ENCODE measurements at places on chromosomes 3 and 15.

- DNase-seq, result no peak
Observed at GRCh38 chr15:70597056-70597603, 166.2 kb downstream of the UACA start.

DNA sequence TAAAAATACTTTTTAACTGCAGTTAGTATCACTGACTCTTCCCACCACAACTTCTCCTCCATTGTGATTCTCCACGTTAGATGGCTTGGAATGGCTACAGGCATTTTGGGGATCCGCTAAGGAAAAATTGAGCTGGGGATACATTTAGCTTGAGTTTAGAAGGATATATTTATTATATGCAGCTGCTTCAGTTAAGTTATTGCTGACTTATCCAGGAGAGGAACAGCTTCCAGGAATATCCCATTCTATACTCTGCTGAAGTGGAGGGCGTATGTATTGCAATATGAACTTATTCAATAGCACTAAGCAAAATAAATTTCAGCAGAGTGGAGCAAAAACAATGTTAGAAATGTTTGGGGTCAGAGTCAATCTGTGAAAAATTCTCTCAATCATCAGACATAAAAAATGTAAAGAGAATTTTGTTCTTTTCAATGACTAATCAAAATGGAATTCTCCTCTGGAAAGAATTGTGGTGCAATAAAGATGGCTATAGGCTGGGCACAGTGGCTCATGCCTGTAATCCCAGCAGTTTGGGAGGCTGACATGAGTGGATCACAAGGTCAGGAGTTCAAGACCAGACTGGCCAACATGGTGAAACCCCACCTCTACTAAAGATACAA is 84.7 kb downstream of the NCEH1 start:
- no peak for DNase-seq

- DNase-seq, result no peak
Observed at GRCh38 chr3:31213869-31214486, 318.7 kb upstream of the STT3B start.

DNA sequence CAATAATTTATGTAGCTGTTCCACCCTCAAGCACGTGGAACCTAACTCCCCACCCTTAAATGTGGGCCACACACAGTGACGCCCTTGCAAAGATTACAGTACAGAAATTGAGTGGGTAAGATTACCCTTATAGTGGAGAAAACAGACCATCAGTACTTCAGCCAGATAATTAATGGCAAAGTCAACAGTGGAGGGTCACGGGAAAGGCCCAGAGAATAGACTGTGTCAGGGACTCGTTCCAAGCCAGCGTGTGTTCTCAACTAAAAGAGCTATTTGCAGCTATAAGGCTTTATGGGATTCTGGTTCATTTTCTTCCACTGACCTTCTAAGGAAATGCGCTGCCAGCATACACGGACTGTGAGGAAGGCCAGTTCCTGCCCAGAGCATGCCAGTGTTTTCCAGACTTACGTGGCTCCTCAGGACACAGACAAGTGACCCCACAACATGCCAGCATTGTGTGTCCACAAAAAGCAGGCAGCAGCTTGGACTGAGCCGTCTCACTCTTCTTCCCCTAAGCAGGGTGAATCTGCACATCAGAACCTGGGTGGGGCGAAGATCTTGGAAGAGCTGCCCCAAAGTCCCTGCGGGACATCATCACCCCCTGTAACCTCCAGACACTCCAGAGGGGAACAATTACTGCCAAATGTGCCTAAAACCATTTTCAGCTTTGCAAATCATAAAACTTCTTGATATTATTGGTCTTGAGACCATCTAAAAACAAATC is 428.5 kb downstream of the OCA2 start:
- peak; percentile 50 for DNase-seq

DNA sequence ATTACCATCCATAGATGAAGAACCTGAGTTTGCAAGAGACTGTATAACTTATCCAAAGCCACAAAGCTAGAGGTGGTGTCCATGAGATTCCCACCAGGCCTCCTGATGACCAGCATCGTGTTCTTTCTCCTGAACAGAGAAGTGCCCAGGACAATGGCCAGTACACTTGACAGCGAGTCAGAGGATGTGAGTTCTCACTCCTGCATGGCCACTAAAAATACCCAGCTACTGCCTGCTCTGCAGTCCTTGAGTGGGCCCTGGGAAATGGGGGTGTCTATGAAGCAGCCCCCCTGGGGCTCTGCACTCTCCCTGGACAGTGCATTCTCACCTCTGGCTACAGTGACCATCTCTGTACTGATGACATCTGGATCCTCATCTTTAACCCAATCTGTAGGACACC is 201.2 kb downstream of the RPLP1 start:
- no peak for DNase-seq

DNA sequence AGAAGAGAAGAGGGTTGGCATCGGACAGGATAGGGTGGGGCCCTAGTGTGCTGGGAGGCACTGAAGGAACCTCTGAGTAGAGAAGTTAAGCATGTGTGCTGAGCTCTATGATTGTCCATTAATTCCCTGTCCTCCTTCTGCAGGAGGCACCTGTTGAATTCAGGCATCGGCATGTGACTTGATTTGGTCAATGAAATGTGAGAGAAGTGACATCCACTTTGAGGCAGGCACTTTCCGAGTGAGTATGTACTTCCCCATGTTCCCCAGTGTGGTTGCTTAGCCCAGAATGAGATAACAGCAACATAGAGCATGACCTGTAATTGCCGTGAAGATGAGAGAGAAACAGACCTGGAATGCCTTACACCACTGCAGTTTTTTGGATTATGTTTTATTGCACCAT is 224.8 kb downstream of the RPLP1 start:
- DNase-seq, result no peak

DNA sequence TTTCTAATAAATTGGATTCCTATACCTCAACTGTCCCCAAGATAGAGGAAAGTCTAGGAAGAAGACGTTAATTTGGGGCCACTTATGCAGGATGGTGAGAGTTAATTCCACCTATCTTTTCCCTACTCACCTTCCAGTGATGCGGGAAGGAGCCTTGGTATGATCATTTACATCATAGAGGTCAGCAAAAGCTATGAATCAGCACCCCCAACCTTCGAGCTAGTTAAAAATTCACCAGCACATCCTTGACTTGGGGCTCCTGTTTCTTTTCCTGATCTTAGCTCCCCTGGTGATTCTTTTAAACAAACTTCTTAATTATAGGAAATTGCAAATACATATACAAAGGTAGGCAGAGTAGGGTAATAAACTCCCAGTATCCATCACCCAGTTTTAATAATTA is 366.6 kb downstream of the SOX2 start:
- no peak for DNase-seq

DNA sequence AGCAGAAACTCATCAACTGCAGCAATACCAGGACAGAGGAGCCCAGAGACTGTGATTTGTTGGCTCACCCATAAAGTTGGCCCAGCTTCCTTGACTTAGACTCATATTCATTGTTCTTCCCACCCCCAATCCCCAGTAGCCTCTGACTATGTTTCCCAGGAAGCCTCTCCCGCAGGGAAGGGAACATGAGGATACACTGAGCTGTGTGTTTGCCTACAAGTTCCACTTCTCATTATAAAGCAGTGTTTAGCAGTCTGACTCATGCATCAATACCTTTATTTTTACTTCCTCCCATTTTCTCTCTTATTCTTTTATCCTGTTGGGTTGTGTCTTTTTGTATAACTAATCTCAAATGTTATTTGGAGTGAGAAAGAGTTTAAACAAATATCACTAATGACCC is 111.6 kb upstream of the PHLDB2 start:
- no peak for DNase-seq

GRCh38 chr15:43383070-43383469 is 12.2 kb downstream of the TUBGCP4 start:
- no peak for DNase-seq

DNA sequence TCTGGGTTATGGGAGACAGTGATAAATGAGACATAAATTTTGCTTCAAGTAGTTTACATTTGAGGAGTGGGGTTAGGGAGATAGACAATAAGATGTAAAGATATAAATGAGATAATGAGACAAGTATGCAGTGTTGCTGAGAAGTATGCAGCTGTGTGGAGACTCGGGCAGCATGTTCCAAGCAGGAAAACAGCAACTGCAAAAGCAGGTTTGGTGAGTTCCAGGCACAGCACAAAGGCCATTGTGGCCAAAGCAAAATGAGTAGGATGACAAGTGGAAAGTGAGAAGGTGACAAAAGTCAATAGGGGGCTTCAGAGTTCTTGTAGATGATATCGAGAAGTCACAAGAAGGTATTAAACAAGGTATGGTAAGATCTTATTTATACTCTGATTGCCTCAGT is 259.1 kb upstream of the PEX5L start:
- no peak for DNase-seq

GRCh38 chr3:129419476-129419875 is 9.0 kb downstream of the EFCAB12 start:
- no peak for DNase-seq

DNA sequence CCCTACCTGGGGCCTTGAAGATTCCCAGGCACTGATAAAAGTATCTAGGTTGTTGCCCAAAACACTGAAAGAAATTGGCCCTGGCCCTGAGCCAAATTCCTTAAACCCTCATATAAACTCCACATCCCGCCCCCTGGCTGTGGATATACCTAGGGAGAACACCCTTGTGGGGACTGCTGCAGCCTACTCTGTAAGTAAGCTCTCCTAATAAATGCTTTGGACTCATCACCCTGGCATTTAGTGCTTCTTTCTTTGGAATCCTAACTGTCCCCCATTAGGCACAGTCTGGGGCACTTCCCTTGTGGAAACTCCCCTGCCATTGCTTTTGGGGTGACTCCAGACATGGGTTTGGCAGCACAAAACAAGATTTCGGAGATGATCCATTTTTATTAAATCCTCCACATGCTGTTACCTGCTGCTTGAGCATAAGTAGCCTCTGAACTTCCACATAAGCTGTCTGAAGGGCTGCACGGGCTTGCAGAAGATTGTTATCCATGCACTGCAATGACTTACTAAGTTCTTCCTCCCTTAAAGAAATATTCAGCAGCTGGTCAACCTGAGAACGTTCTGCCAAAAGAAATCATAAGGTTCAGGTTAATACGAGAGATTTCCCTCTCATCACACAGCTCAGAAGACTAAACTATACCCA is 46.4 kb downstream of the ZNF106 start:
- no peak for DNase-seq

DNA sequence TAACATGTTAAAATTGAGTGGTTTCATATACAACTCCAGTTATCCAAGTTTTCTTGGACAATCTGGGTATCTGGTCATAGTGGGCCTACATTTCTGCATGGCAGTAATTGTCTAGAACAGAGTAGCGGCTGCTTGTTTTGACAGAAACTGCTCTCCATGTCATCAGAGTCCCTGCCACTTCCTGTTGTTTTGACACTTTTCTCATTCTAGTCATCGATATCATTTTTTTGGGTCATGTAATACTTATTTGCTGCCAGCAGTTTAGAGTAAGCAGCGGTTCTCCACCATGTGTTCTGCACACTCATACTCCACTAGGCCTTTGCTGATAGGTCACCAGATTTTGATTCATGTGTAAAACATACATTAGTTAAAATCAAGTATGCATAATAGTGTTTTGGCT is 81.5 kb downstream of the SLC25A26 start:
- DNase-seq, result no peak

DNA sequence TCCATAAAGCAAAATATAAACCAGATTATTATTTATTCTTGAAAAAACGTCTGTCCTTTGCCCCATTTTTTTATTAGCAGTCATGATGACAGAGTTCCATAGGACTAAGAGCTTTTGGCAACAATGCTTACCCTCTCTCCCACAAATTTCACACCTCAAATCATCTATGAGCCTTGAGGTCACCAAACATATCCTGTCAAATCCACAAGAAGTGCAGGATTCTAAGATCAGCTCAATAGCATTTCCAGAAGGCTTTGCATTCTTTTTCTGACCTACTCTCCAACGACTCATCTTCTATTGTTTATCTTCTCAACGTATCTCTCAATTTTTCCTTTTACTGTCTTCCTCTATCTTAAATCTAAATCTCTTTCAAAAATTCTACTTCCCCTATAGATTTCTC is 619.1 kb upstream of the BCHE start:
- DNase-seq, result no peak

GRCh38 chr15:81575436-81576123 is 201.6 kb upstream of the TMC3 start:
- DNase-seq, result peak; percentile 48

DNA sequence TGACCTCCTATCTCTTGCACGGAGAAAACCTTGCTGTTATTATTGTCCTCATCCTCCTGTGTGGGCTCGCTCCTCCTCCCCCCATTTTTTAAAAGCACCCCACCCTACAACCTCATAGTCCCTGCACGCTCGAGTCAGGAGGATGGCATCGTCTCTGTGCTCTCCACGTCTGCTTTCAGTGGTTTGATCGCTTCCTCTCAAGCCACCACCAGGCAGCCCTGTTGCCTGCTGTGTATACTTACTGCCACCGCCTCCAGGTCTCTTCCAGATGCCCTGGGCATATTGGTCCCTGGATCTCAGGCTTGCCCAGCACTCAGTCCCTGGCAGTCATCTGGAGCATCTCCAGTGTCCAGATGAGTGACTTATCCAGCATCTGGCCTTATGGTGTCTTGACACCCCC is 42.1 kb upstream of the GCNT3 start:
- DNase-seq, result no peak

- DNase-seq, result no peak
Observed at GRCh38 chr3:194169595-194169994, 33.6 kb downstream of the HES1 start.

- no peak for DNase-seq
Observed at GRCh38 chr3:171981271-171981605, 58.1 kb upstream of the FNDC3B start.

DNA sequence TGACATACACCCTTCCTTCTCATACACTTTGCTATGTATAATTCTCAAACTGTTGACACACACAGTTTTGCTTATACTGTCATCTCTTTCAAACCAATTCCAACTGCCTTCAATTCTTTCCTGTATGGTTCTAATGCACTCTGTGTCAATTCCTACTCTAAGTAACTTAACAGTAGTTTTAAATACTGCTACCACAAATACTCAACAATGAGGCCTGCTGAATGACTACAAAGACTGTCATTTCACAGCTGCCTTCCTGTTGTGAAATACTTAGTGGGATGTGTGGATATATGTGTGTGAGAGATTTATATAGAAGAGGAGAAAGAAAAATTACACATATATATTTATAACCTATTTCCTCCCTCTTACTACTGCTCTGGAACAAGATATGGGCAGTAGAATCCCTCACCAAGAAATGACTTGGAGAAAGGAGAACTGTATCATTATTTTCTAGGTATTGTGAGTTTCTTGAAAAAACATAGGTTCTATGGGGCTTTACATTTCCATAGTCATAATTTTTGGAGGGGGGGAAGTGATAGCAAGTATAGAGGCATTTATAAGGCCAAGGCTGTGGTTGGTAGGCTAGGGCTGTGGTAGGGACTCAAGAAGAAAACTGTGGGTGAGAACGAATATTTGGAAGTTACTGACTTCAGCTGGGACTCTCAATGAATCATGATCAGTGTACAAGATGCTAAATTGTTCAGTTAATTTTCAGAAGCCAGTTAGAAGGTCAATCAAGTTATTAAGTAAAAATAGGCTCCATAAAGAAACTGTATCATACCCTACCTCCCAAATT is 88.7 kb downstream of the ANKRD28 start:
- DNase-seq, result no peak
